SJSA1 (cell line): ENCODE measurements at places on chromosomes 2 and 18. TPM values are rescaled to one million over a fixed set of nuclear protein-coding genes. Genes with fewer than 3 reads are reported as not detected.

CPLX4 gene
- total RNA-seq, result not detected in 2 replicates

IL36G gene
- total RNA-seq, result not detected in 2 replicates

CHRNG gene
- not detected in 2 replicates for total RNA-seq

MRPS9 gene
- total RNA-seq, result 34.5 and 36.8 TPM in 2 replicates

RAB27B gene
- total RNA-seq, result 0.88 and 1.1 TPM in 2 replicates

DNA sequence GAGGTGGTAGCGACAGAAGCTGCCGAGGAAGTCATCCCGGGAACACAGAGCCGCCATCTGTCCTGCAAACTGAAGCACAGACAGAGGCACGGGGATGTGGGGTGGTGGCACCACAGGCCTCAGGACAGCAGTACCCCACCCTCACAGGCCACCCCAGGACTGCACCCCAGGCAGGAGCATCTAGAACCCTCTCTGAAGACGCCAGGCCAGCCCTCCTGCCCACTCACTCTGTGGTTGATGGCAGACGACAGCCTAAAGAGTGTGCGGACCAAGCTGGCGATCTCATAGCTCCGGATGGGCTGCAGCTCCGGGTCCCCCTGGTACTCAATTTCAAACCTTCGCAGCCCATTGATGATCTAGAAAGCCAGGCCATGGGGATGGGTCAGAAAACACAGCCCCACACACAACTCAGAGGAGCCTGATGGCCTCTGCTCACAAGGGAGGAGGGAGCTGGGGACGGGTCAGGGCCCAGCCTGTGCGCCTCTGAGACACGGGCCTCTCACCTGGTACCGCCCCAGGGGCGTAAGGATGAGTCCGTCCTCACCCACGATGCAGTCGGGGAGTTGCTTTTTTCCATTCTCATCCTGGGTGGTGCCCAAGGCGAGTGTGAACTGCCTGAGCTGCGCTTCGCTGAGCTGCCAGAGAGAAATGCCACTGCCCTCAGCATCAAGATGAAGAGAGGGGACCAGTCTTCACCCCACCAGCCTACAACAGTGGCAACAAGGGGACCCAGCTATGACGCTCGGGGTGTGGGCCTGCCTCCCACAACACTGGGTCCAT lies 8.1 kb upstream of the CCDC74B start:
- no peaks in the 10 kb centered on the region for H3K27me3 ChIP-seq
- DNase-seq, result no peak
- H3K36me3 ChIP-seq, result peaks cover 17% of the 10 kb centered on the region
- no peak overlapping the region for H3K4me3 ChIP-seq
- H3K4me1 ChIP-seq, result no peaks in the 10 kb centered on the region

GRCh38 chr2:38661306-38661705 lies 4.6 kb upstream of the GALM start:
- H3K4me3 ChIP-seq, result no peak overlapping the region
- no peak overlapping the region for H3K27ac ChIP-seq
- H3K4me1 ChIP-seq, result no peaks in the 10 kb centered on the region; the same call in 1 of the 2 replicates
- H3K36me3 ChIP-seq, result no peaks in the 10 kb centered on the region

GRCh38 chr2:36530178-36530982 lies 67.6 kb downstream of the FEZ2 start:
- peaks cover 65% of the 10 kb centered on the region for H3K36me3 ChIP-seq
- H3K27me3 ChIP-seq, result no peaks in the 10 kb centered on the region
- H3K4me1 ChIP-seq, result peaks cover 31% of the 10 kb centered on the region
- peak overlapping the region; percentile 57 for H3K27ac ChIP-seq
- DNase-seq, result peak; percentile 71

DNA sequence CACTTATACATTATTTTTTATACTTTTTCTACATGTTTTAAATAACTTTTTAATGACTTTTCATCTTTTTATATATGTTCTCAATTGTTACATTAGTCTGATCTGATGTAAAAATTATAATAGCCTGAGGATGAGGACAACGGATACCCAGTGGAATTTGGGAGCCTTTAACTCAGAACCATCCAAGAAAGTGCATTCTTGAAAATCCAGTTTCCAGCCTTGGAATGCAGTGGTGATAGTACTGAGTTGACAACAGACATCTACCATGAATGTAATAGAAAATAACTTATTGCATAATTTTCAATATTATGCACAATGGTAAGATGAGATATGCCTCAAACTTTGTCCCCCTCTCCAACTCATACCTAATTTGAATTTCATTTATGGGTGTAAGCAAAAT lies 120.7 kb upstream of the ZC3H15 start:
- H3K4me1 ChIP-seq, result no peaks in the 10 kb centered on the region
- no peaks in the 10 kb centered on the region for H3K27me3 ChIP-seq
- no peak for DNase-seq
- H3K4me3 ChIP-seq, result no peak overlapping the region
- no peak overlapping the region for H3K27ac ChIP-seq

DNA sequence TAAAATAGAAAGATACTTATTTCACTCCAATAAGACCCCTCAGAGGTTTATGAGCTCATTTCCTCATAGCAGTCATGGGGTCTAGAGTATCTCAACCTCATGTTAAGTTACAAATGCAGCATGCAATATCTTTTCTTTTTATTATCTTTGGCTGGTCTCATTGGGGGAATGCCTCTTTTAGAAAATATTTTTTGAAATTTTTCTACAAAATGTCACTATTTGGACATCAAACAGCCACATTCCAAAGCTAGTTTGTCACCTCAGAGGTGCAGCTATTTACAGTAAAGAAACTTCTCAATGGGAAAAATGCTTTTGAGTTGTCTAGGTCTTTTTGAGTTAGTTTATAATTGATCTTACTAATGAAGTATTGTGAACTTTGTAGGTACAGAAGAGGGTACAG lies 370.7 kb upstream of the LRATD1 start:
- no peak overlapping the region for H3K4me3 ChIP-seq
- DNase-seq, result no peak
- H3K27me3 ChIP-seq, result no peaks in the 10 kb centered on the region
- no peak overlapping the region for H3K27ac ChIP-seq

DNA sequence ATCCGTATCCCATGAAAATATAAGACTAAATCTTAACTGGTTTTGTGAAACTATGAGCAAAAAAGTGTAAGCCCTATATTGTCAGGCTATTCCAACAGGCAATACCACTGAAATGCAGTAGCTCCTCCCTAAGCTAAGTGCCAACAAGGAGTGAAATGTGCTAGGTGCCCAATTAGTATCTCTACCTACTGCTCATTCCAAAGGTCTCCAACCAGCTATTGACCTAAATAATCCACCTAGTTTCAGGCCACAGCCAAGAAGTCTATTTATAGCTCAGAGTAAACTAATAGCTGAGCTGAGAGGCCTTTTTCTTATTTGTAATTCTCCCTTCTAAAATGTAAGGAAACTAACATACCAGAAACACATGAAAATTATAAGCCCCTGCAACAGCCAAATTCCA lies 482.2 kb downstream of the DCC start:
- H3K27me3 ChIP-seq, result no peaks in the 10 kb centered on the region
- H3K4me1 ChIP-seq, result no peaks in the 10 kb centered on the region
- H3K27ac ChIP-seq, result no peak overlapping the region

- H3K27me3 ChIP-seq, result peaks cover 5% of the 10 kb centered on the region; the same call in 1 of the 2 replicates
- H3K27ac ChIP-seq, result no peak overlapping the region
- no peaks in the 10 kb centered on the region for H3K4me1 ChIP-seq
- DNase-seq, result no peak
- no peak overlapping the region for H3K4me3 ChIP-seq
- no peaks in the 10 kb centered on the region for H3K36me3 ChIP-seq
These were observed 60.3 kb upstream of the DNAJC10 start for GRCh38 chr2:182655750-182656149.

DNA sequence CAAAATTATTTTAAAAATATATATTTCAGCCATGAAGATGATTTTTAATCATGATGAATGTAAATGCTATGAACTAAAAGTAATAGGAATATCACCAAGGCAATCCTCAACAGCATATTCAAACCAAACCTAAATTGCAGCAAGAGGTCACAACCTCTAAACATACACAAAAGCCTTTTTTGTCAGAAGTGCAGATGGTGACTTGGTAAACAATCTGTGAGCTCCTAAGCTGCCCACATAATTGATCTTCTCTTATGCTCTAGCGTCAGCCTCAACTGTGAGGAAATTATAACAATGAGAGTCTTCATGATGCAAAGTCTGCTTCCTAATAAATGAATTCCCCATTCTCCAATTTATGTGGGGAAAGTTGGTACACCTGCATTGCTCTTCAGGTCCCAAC lies 113.2 kb downstream of the TSN start:
- H3K4me1 ChIP-seq, result no peaks in the 10 kb centered on the region
- H3K27me3 ChIP-seq, result no peaks in the 10 kb centered on the region
- H3K4me3 ChIP-seq, result no peak overlapping the region
- DNase-seq, result no peak
- H3K36me3 ChIP-seq, result no peaks in the 10 kb centered on the region

GRCh38 chr18:35993013-35993412 lies 20.5 kb downstream of the RMP24 start:
- H3K27me3 ChIP-seq, result no peaks in the 10 kb centered on the region
- H3K4me1 ChIP-seq, result no peaks in the 10 kb centered on the region
- H3K4me3 ChIP-seq, result no peak overlapping the region
- H3K36me3 ChIP-seq, result no peaks in the 10 kb centered on the region
- no peak overlapping the region for H3K27ac ChIP-seq

DNA sequence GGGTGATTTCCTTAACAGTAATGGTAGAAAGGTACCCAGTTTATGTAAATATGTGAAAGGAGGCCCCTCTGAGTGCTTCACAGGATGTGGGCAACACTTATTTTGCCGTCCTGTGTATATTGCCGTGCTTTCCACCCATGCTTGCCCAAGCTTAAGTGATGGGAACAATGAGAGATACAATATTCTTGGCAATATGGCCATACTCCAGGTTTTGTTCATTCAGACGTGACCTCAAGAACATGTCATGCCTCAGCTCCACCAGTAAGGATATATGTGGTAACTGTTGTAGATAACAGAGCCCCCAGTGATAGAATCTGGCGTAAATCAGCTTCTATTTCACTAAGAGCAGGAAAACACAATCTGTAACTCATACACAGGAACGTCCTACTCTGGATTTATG lies 318.7 kb downstream of the PTPRM start:
- H3K36me3 ChIP-seq, result no peaks in the 10 kb centered on the region
- no peaks in the 10 kb centered on the region for H3K27me3 ChIP-seq
- H3K4me1 ChIP-seq, result no peaks in the 10 kb centered on the region
- H3K4me3 ChIP-seq, result no peak overlapping the region

- DNase-seq, result no peak
- H3K27me3 ChIP-seq, result no peaks in the 10 kb centered on the region
- H3K4me1 ChIP-seq, result peaks cover 36% of the 10 kb centered on the region
- no peak overlapping the region for H3K4me3 ChIP-seq
These were observed 14.4 kb upstream of the STAT4 start for GRCh38 chr2:191165176-191165643.
